ENCODE measurements at places on chromosomes 16 and 17. TPM values are rescaled to one million over a fixed set of nuclear protein-coding genes. Genes with fewer than 3 reads are reported as not detected.

DNA sequence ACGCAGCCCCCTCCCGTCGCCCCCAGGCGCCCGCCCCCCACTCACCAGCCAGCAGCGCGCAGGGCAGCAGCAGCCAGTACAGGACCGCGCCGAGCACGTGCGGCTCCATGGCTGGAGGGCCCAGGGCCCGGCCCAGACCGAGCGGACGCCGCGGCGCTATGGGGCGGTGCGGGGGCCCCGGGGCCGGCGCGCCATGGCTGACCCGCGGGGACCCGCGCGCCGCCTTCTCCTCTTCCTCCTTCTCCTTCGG is 239 bp downstream of the PIEZO1 start:
- no peak for DNase-seq

DNA sequence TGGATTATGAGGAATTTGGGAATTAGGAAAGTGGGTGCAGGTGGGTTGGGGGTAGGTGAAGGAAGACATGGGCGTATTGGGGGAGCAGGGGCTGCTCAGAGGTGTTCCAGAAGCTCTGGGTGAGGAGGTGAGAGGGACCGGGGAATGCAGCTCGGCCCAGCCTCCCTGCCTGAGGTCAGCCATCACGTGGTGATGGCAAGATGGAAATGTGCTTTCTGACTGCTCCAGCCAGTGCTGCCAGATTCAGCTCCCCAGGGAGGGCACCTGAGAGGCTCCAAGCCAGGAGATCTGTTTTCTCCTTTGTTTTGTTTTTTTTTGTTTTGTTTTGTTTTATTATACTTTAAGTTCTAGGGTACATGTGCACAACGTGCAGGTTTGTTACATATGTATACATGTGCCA is 35.2 kb upstream of the STH start:
- DNase-seq, result no peak

DNA sequence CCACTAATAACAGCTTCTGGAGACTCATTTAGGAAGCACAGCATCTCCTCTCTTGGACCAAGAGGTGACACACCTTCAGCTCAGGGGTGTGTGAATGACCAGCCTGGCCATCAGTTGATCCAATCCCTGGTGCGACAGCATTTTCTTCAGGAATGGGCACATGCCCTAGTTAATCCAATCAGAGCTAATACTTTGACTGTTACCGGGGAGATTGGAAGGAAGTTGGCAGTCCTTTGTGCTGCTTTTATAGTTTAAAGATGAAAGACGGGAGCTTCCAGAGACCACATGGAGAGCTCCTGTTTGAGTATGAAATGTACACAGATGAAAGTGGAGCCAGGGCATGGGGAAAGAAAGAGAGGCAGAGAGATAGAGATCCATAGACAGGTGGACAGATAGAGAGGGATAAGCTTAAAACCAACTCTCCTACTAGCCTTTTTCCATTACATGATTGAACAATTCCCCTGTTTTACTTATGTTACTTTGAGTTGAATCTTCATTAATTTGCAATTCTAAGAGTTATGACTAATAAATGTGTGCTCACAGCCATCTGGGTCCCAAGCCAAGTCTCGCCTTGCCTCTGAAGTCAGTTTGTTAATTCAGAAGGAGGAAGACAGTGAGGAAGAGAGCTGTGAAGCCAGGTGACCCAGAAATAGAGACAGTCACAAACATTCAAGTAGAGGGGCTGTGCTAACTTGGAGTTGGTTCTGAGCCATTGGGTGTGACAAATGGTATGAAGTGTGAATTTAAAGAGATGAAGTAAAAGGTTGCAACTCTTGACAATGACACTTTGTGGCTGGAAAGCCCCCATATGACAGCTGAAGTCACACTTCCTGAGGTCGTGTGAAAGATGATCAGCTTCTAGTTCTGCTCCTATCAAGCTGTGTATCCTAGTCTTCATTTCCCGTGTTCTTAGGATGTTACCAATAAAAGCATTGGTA is 120.0 kb upstream of the GOT2 start:
- no peak for DNase-seq

DNA sequence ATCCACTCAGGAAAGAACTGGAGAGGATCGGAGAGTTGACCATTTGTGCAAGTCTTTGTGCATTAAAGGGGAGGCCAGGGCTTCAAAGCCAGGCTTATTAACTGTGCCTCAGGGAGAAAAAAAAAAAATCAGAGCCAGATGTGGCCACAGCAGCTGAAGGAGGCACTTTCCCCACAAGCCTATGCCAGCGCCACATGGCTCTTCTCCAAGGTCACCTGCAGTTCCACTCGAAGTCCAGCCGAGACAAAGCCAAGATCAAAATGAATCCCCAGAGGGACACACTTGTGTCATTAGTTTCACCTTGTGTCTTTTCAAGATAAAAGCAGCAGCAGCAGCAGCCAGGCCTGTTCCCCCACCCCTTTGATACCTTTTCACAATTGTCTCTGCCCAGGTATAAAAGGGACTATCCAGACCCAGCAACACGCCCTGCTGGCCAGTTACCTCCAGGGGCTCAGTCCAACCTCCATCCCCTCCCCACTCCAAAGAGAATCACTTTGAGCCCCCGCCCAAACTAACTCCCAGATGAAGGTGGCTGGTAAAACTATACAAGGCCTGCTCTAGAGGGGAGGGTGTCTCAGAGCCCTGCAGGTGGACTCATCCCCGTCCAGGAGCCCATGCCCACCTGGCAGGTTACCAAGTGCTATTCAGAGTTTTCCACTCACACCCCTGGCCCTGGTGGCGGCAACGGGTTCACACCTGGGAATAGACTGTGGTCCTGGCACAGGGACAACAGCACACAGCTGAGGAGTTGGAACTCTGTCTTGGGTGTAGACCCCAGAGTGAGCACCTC is 29.2 kb downstream of the AXIN2 start:
- DNase-seq, result no peak

DNA sequence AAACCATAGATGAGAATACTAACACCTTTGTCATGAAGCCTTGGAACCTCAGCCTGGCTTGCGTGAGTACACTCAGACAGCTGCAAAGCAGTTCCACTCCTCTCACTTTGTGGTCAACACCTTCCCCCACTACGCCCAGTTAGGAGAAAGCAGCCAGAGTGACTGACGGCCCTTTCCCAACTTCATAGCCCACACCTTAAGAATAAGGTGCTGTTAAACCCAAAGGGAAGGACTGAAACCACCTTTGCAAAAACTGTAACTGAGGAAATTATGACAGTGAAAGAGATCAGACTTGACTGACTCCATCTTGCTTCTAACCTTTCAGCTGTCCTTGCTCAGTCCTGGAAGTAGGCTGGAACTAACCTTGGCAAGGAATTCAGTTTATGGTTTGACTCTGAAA is 13.7 kb downstream of the N4BP1 start:
- peak; percentile 71 for DNase-seq

- no peak for DNase-seq
These were observed 7.1 kb downstream of the ALKBH5 start for GRCh38 chr17:18190628-18191235.

- DNase-seq, result peak; percentile 30
These were observed 64.6 kb upstream of the IRX3 start for GRCh38 chr16:54351171-54351570.

DNA sequence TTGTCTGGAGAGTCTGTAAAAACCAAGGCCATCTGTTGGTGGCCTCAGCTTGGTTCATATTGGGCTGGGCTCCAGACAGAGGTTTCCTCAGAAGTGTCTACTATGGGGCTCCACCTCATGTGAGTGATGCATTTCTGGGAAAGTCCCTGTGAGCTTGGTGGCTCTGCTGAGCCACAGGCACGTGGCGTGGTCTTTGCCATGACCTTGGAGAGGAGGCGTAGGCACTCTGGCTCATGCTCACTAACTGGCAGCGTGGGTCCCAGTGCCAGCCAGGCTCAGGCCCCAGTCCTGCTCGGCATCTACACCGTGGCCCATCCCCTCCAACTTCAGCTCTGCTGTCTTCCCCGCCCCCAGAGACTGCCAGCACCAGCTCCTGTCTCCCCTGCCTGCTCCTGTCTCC is 10.7 kb upstream of the SMTNL2 start:
- DNase-seq, result peak; percentile 67

- peak; percentile 90 for DNase-seq
These were observed 354 bp upstream of the ESRP2 start for GRCh38 chr16:68236137-68236825.

DNA sequence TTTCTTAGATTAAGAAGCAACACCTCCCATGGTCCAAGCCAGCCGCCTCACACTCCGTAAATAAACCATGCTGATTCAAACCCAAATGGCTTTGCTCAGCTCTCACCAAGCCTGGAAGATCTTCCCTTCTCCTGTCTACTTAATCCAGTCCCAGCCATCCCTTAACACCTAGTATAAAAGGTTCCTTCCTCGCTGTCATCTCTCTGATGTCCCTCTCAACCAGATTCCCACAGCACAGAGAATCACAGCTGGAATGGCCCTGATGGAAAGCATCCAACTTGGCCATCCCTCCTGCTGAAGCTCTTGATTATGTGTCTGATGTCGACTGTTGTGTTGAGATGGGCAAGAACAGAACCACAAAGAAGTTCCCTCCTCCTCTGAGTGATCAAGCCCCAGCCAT is 50.6 kb upstream of the ADCY9 start:
- no peak for DNase-seq

DNA sequence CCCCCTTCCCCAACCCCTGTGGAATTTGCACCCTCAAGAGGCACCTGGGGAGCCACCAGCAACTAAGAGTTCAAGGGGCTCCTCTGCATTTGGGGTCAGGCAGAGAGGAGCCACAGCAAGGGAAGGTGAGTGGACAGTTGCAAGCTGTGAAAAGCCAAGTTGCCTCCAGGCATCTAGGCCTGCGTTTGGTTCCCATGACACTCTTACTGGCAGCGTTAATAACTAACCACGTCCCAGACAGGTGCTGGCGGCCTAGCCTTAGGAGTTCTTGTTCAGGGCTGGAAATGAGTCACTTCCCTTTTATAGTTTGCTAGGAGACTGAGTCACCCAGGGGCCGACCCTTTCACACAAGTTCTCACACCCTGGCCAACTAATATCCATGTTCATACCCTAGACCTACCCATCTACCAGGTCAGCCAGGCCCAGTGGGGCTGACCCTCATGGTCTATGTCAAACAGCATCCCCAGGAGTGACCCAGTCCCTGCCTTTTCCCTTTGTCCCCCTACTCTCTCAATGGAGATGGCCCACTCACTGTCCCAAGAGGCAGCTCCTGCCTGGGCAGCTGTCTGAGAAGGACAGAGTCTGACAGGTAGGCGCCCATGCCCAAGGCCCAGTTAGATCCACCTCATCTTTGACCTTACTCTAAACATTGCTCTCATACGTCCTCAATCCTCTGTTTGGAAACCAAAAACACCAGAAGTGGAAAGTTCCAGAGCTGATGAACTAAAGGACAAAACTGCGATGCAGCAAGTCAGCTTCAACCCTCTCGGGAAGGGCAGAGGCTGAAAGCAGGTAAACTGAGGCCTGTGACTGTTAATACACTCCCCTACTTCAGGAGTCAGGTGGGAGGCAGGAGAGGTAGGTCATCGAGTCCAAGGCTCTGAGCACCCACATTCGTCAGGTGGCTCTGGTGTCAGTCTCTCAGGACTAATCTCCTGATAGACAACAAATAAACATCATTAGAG is 300.6 kb downstream of the SOX9 start:
- peak; percentile 98 for DNase-seq

DNA sequence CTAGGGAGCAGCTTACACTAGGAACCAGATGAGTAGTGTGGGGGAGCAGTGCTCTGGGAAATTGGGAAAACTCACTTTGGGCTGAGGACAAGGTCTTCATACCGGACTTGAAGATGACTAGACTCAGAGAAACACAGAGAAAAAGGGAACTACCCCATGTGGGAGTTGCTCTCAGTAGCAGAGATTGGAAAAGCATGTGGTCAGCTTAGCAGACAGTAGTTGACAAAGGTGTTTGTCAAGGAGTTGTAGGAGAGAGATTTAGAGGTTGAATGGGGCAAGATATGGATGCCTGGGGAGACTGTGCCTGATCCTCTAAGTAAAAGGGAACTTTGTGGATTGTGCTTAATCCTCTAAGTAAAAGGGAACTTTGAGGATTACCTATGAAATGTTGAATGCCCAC is 194.5 kb upstream of the COX10 start:
- no peak for DNase-seq

DNA sequence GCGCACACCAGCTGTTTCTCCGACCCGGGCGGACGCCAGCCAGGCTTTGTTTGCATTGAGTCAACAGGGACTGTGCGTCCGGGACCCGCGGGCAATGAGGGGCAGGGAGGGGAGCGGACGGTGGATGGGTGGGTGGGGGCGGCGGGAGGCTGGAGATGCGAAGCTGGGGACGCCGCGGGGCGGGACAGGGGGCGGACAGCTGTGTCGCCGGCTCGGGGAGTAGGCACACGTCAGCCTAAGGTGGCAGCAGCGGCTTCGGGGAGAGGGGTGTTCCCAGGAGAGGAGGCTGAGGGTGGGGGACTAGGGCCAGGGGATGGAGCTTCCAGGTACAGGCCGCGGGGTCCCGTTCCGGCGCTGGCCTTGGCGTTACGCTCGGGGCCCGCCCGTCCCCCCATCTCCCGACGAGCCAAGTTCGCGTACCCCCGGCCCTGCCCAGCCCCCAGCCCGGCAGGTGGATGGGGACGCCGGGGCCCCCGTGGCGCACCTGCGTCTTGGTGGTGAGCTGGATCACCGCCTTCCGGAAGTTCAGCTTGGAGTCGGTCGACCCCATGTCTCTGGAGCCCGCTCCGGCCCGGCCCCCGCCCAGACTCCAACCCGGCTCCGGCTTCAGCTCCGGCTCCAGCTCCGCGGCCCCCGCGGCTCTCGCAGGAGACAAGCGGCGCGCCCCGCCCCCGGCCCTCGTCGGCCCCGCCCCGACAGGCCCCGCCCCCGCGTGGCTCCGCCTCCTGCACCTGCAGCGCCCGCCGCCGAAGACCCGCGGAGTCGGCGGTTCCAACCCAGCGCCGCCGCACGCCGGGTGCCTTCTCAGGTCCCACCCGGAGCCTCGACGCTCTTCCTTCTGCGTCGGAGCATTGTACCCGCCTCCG is at the start of gene HID1:
TSS of gene HID1 (minus strand) at position 653 of the 866 bp plus-strand sequence. CDS start at position 550, 103 bp downstream.
- DNase-seq, result no peak

DNA sequence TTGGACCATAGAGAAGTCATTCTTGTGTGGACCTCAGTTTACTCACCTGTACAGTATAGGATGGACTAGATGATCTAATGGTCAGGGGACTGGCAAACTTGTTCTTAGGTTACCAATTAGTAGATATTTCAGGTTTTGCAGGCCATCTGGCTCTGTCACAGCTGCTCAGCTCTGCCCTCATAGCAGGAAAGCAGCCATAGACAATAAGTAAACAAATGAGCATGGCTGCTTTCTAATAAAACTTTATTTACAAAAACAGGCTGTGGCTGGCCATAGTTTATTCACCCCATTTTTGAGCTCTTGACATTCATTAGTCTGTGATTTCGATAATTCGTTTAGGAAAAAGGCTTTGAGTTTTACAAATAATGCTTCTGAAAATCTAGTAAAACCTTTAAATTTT is 12.7 kb downstream of the BPTF start:
- DNase-seq, result no peak

- no peak for DNase-seq
These were observed 37.9 kb downstream of the SIAH1 start for GRCh38 chr16:48347191-48347865.

- no peak for DNase-seq
These were observed 187.4 kb upstream of the CACNG5 start for GRCh38 chr17:66647391-66647983.

GRCh38 chr16:69917739-69918138 is 33.4 kb upstream of the CLEC18A start:
- peak; percentile 89 for DNase-seq

- no peak for DNase-seq
These were observed 9.2 kb downstream of the COL1A1 start for GRCh38 chr17:50192144-50192617.

IST1 gene
- 134 TPM for polyA plus RNA-seq

CEMP1 gene
- polyA plus RNA-seq, result not detected

RUNDC3A gene
- 1.2 TPM for polyA plus RNA-seq

CLEC3A gene
- not detected for polyA plus RNA-seq

TLCD1 gene
- 19.8 TPM for polyA plus RNA-seq

TERB1 gene
- 0.05 TPM for polyA plus RNA-seq

TP53TG3B gene
- polyA plus RNA-seq, result not detected

KRTAP1-5 gene
- not detected for polyA plus RNA-seq

All from mammary epithelial cell (primary cell).